ENCODE measurements at places on chromosomes 5 and 9.

GRCh38 chr9:129885018-129885669, 49.9 kb downstream of the USP20 start:
- DNase-seq = no peak

GRCh38 chr5:113266913-113267227, 167.9 kb downstream of the TSSK1B start:
- DNase-seq = no peak

GRCh38 chr9:106528158-106528557, 334.8 kb upstream of the ZNF462 start:
- DNase-seq = no peak

- DNase-seq = no peak
Measured at GRCh38 chr9:12884736-12885395, 110.0 kb downstream of the LURAP1L start.

GRCh38 chr9:100324594-100325200, 28.0 kb downstream of the TEX10 start:
- no peak for DNase-seq

- DNase-seq = no peak
Measured at GRCh38 chr9:122297512-122297911, 32.8 kb downstream of the MRRF start.

- no peak for DNase-seq
Measured at GRCh38 chr5:8247049-8247899, 378.3 kb downstream of the MTRR start.

DNA sequence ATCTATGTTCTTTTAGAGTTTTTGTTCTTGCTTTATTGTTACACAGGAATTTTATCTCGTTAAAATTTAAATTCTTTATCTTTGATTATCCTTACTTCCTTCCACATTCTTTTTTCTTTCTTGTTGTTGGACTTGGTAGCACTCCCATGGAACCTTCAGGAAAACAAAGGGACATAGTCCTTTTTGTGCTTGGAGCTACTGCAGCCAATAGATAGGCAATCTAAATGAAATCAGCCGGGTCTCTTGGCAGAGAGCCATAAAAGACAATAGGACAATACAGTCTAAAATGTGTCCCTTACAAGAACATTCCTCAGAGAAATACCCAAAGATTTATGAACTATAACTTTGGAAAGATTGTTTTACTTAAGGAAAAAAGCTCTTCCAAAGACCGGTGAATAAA, 548.1 kb upstream of the C9orf72 start:
- no peak for DNase-seq

DNA sequence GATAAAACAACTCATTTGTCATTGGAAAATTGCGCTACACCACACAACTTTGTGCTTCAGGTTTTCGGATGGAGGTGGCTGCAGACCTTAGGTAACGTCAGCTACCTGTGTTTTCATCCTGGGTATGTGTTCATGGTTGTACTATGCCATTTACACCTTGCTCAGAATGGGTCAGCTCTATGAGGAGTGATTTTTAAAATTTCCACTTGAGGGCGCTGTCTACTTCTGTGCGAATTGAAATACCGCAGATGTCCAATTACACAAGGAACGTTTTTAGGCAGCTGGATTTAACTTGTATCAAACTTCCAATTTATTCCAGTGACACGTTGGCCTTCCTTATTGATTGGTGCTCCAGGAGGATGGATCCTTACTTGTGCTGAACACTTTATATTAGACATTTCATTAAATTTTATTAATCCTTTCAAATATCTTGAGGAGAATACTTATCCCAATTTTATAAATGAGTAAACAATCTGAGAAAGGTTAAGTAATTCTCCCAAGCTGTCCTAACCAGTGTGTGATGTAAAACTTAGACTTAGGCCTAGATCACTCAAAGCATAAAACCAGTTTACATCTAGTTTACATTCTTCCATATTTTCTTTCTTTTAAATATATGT, 23.4 kb downstream of the DMRTA1 start:
- no peak for DNase-seq

DNA sequence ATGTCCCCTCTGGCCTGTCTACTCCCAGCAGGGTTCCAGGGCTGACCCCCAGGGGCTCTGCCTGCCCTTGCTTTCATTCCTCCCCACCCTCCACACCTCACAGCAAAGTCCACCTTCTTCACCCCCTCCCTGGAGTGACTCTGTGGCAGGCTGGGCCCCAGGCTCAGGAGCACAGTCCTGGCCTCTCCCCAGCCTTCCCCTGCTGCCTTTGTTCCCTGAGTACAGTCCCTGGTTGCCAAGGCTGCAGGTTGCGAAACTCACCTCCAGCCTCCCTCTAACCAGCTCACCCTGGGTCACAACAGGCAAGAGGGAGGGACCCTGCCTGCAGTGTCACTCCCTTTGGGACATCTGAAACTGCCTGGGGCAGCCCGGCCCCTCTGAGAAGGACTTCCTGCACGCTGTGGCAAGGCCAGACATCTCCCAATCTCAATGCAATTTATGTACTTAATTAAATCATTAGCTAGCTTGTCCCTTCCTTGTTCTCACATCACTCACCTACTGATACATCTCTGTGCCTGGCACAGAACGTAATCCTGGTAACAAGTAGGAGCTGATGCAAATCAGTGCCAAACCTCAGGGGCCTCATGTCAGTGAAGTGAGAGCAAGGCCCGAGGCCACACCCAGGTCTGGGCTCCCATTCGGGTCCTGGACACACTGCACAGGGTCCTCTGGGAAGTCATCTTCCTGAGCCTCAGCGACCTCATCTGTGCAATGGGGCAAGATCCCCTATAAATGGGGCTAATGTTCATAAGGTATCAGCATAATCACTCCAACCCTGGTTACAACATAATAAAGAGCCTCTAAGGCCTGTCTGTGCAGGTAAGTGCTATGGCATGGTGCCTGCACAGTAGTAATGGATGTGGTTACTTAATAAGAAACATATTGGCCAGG, 27.3 kb upstream of the TRIM14 start:
- no peak for DNase-seq

- no peak for DNase-seq
Measured at GRCh38 chr9:115349542-115349941, 231.6 kb upstream of the TNC start.

DNA sequence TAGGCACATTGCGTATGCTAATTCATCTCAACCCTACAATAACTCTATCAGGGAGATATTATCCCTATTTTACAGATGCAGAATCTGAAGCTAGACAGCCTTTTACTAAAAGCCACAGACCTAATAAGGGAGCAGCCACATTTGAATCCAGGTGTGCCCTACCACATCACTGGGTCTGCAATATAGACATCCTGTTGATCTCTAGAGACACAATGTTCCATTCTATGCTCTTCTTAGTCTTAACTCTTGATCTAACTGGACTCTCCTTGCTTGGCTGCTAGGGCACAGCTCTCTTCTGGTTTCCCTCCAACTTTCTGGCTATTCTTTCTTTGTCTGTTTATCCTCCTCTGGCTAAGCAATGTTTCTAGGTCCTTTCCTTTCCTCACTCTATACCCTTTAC, 1.4 kb upstream of the SPATA6L start:
- no peak for DNase-seq

- no peak for DNase-seq
Measured at GRCh38 chr5:33153372-33153771, 287.4 kb upstream of the TARS1 start.

- no peak for DNase-seq
Measured at GRCh38 chr9:95515272-95516113, 1.3 kb downstream of the PTCH1 start.

GRCh38 chr9:95879591-95879990, 4.1 kb downstream of the ERCC6L2 start:
- DNase-seq = no peak

DNA sequence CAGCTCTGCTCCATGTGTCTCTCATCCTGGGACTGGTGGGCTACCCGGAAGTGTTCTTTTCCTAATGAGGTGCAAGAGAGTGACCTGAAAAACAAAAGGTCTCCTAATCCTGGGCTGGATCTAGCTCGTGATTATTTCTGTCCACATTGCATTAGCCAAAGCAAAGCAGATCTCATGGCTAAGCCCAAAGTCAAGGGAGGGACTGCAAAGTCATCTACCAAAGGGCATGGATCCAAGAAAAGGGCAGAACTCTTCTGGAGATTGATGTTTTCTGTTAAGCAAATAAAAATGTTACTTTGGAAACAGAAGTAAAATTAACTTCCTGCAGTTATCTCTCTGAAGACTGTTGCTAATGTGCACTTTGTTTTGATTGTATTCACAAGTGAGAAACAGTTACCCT, 225.2 kb downstream of the CFAP90 start:
- DNase-seq = no peak

DNA sequence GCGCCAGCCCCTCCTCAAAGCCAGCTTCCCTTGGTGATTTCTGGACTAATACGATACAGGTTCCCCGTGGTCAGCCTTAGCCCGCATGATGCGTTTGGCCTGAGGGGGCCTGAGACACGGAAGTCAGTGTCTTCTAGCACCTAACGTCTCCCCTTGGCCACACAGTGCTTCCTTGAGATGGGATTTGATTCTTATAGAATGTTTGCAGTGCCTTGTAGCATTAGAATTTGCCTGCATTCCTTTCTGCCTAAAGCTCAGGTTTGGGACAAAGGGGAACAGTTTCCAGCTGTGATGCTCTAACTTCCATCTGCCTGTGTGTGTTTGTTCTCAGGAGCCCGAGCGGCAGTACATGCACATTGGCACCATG, 34.4 kb downstream of the CFAP90 start:
- no peak for DNase-seq

DNA sequence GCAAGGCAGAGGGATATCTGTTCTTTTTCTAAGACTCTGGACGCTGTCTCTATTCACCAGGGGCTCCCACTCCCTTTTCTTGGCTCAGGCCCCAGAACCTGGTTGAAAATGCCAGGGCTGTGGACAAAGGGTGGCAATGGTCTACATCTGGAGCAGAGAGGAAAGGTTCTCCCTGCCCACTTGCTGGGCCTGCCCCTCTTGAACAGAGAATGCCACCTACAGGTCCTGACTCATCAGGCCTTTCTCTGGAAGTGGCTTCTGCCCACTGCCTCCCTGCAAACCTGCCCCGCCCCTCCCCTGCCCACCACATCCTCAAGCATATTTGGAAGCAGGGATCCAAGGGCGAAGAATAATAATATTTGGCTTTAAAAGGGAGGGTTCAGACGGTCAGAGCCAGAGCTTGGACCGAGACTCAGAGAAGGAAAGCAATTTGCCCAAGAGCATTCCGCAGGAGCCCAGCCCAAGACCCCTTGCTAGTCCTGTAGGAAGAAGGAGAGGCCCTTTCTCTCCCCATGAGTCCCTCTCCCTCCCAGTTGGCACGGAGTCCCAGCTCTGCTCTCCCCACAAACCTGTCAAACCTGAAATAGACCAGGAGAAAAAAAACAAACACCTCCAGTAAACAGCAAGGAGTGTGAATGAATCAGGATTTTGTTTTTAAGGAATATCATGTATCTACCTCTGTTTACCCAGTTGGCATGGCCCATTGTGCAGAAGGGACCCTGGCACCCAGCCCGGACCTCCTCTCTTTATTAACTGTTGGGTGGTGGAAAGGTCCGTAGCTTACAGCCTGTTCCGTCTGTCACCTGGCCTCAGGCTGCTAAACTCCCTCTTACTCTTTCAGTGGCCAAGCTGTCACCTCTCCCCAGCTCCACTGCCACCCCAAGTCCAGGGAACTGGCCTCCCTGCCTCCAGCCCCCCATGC, 37.7 kb upstream of the STXBP1 start:
- no peak for DNase-seq

GRCh38 chr5:32042551-32042961, 131.6 kb downstream of the GOLPH3 start:
- DNase-seq = no peak

GRCh38 chr5:90932052-90932699, 373.6 kb downstream of the ADGRV1 start:
- DNase-seq = no peak

DNA sequence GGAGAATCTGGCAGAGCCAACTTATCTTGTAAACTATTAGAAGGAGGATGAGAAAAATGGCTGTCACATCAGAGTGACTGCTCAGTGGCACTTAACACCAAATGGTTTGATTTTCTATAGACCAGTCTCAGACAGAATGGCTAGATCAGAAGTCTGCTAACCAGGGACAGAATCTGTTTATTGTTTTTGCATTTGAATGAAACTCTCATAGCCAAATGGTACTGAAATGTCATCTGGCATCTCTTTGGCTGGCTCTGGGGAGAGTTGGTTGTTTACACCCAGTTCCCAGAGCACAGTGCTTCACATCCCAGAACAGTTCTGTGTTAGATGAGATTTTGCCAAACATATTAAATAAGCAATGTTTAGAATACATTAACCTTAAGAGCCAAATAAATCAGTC, 106.6 kb upstream of the HMHB1 start:
- DNase-seq = no peak

GRCh38 chr9:76573905-76574760, 115.2 kb downstream of the GCNT1 start:
- no peak for DNase-seq

DNA sequence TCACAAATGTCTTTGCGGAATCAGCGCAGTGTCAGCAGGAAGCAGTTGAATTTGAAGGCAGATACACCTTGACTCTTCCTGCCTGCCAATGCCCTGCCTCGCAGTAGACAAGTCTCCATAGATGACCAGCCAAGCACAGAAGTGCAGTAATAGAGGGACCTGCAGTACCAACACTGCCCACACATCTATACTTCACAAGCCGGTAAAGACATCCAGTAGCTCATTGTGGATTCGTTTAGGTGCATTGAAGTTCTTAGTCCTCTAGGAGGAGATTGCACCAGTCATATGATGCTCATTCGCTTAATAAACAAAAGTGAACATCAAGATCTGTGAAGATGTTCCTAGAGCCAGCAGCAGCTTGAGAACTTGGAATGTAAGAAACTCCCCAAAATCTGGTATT, 7.1 kb upstream of the IFNA2 start:
- no peak for DNase-seq

DNA sequence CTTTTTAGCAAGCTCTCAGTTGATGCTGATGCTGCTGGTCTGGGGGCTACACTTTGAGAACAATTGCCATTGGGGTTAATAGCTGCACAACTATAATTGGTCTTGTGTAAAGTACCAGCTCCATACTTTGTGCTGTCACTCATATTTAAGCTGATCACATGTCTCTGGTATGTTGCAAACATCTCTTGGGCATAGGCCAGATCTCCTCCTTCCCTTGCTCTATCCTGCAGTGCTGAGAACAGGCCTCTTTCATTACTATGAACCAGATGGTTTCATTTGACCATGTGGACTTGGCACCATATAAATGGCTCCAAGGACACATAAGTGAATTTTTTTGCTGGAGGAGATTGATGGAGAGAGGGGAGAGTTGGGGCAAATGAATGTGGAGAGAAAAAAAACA, 48.4 kb downstream of the DMRT2 start:
- no peak for DNase-seq

- no peak for DNase-seq
Measured at GRCh38 chr9:113888976-113889375, 12.9 kb downstream of the ZNF618 start.

Measured in NCI-H187 treated with DMSO at 0.1 percent for 48 hours (cell line).